CD4-positive, alpha-beta memory T cell (primary cell): ENCODE measurements at places on chromosomes 3 and 15. TPM values are rescaled to one million over a fixed set of nuclear protein-coding genes. Genes with fewer than 3 reads are reported as not detected.

POPDC2 gene
- total RNA-seq: 7.3 TPM

DNA sequence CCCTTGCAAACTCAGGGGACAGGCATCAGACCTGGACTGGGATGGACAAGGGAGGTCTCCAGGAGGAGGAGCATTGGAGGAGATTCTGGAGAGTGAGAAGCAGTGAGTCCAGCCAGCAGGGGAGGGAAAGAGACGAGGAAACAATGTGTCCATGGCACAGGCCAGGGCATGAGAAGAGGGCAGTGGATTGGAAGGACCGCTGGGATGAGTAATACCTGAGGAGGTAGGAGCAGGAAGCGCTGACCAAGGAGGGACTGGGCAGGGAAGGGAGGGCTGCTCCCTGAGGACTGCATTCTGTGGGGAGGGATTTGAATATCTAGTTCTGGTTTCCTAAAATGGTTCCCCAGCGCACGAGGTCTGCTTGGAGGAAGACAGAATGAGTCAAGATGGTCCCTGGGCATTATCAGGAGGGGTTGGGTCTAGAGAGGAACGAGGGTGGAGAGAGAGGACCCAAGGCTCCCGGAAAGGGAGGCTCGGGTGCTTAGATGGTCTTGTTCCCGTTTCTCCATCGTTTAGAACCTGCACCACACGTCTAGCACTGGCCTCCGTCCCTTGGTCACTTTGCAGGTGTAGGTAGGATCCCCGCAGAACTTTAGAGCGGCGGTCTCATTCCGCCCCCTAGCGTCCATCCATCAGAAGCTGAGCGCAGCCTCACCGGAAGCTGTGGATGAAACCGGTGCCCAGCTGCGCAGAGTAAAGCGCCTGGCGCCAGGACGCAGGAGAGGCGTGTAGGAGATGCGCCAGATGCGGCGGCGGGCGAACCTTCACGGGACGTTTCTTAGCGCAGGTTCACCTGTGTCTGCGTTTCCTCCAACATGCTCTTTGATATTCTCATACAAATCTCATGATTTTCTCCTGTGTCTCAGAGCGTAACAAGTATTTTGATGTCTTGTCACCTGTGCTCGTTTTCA lies 190.7 kb upstream of the NDN start:
- H3K4me3 ChIP-seq: no peak overlapping the region
- DNase-seq: no peak
- no peaks in the 10 kb centered on the region for H3K27me3 ChIP-seq
- no peaks in the 10 kb centered on the region for H3K36me3 ChIP-seq
- no peaks in the 10 kb centered on the region for H3K4me1 ChIP-seq

DNA sequence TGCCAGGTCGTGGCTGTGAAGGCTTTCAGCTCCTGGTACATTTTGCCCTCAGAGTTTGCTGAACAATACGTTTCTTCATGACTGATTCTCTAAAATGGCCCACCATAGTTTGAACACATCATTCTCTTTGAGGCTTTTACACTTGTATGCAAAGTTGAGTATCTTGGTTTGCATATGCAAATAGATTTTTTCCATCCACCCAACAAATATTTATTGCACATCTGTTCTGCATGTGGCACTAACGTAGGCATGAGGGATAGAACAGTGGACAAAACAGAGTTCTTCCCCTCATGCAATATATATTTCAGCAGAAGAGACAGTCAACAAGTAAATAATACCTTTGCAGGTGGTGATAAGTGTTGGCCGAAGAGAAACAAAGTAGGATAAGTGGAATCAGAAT lies 55.2 kb downstream of the KAT2B start:
- H3K27ac ChIP-seq: no peak overlapping the region
- DNase-seq: no peak

DNA sequence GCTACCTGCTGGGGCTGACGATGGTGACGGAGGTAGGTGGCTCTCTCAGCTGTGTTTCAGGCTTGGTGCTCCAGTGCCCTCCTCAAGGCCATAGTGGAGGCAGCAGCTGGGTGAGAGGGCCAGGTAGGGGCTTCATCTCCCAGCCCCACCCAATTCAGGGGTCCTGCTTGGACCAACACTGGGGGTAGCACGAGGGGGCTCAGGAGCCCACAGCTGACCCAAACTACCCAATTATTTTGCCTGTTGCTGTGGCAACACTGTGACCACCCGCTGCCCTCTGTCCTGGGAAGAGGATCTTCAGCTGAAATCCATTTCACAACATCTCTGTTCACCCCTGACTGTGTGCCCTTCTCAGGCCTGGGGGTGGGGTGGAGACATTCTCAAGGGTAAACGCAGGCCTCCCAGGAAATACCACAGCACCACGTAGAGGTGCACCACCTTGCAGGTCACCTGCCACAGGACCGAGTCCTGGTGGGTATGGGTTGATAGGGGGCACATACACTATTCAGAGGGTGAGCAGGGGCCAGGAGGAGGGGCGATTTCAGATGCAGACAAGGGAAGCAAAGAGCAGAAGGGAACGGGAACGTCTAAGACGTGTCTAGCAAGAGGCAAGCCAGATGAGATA lies 62.7 kb downstream of the GRIP2 start:
- no peaks in the 10 kb centered on the region for H3K27me3 ChIP-seq
- H3K4me3 ChIP-seq: no peak overlapping the region
- H3K36me3 ChIP-seq: peaks cover 63% of the 10 kb centered on the region
- no peaks in the 10 kb centered on the region for H3K4me1 ChIP-seq
- H3K27ac ChIP-seq: no peak overlapping the region
- no peak for DNase-seq

DNA sequence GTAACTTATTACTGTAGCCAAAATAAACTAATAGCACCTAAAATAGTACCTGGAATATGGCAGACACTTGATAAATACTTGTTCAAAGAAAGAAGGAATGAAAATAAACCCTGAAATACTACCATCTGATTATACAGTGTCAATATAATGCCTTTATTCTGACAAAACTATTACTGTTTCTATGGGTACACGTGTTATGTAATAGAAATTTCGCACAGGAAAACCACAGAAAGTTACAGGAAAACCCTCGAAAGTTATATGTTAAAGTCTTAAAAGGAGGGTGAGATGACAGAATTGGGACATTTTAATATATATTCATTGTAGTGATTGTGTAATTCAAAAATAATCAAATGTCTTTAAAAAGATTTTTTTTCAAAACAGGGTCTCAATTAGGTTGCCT lies 28.8 kb downstream of the ETFA start:
- peaks cover 35% of the 10 kb centered on the region for H3K4me1 ChIP-seq
- no peak for DNase-seq
- no peaks in the 10 kb centered on the region for H3K27me3 ChIP-seq
- no peaks in the 10 kb centered on the region for H3K36me3 ChIP-seq
- no peak overlapping the region for H3K4me3 ChIP-seq
- H3K27ac ChIP-seq: no peak overlapping the region

GRCh38 chr3:133469140-133469731 lies 69.4 kb downstream of the BFSP2 start:
- DNase-seq: no peak
- no peak overlapping the region for H3K4me3 ChIP-seq
- no peak overlapping the region for H3K27ac ChIP-seq

- no peaks in the 10 kb centered on the region for H3K36me3 ChIP-seq
- H3K4me1 ChIP-seq: peaks cover 48% of the 10 kb centered on the region
- peak overlapping the region; percentile 89 for H3K4me3 ChIP-seq
These were observed 902 bp downstream of the CMTM6 start for GRCh38 chr3:32501783-32502117.

- H3K4me1 ChIP-seq: no peaks in the 10 kb centered on the region
- no peak for DNase-seq
These were observed 129.1 kb downstream of the ZNF621 start for GRCh38 chr3:40653878-40654277.

CPEB1 gene
- total RNA-seq: 0.38 TPM

IL16 gene
- 400 TPM for total RNA-seq
